ENCODE measurements at places on chromosomes 6 and 20. TPM values are rescaled to one million over a fixed set of nuclear protein-coding genes. Genes with fewer than 3 reads are reported as not detected.

- H3K27me3 ChIP-seq = no peaks in the 10 kb centered on the region
- H3K4me1 ChIP-seq = peaks cover 20% of the 10 kb centered on the region
- no peak overlapping the region for H3K4me3 ChIP-seq
- peak; percentile 83 for DNase-seq
- H3K27ac ChIP-seq = peak overlapping the region; percentile 58
- H3K36me3 ChIP-seq = no peaks in the 10 kb centered on the region
These were observed 262.9 kb downstream of the SOX4 start for GRCh38 chr6:21856456-21856825.

- H3K4me3 ChIP-seq = no peak overlapping the region
- peak; percentile 68 for DNase-seq
- no peak overlapping the region for H3K27ac ChIP-seq
- H3K27me3 ChIP-seq = no peaks in the 10 kb centered on the region
These were observed 10.5 kb downstream of the SYTL3 start for GRCh38 chr6:158660333-158660754.

- no peak overlapping the region for H3K27ac ChIP-seq
- no peak for DNase-seq
- H3K36me3 ChIP-seq = peaks cover 31% of the 10 kb centered on the region
These were observed 5.4 kb downstream of the SYS1 start for GRCh38 chr20:45368221-45368980.

DNA sequence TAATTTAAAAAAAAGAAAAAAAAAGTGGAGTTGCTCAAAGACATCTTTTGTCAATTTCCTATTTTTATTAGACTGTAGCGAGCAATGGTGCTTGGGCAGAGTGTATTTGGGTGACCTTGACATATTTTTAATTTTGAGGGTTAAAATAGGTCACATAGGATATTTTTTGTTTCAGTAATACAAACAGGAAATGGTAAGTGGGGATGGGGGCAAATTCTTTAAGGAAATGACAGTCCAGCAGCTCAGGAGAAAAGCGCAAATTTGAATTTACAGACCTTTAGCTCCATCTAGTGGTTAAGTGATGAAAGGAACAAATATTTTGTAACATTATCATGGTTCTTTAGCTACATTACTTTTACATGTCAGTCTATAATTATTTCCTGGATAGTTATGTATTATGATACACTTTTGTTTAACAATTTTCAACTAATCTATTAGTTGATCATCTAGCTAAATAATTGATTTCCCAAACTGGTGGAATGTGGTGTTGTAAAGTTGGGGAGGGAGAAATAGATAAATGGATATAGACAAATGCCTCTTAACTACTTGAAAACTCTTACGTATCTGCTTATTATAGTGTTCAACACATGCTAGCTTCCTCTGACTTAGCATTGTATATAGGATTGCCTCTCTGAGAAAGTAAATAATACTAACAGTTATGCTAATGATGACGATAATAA lies 10.0 kb downstream of the CITED2 start:
- H3K4me3 ChIP-seq = no peak overlapping the region
- no peaks in the 10 kb centered on the region for H3K36me3 ChIP-seq
- DNase-seq = peak; percentile 64
- peaks cover 7% of the 10 kb centered on the region for H3K4me1 ChIP-seq

- H3K36me3 ChIP-seq = no peaks in the 10 kb centered on the region
- H3K4me3 ChIP-seq = no peak overlapping the region
- DNase-seq = no peak
- H3K4me1 ChIP-seq = peaks cover 17% of the 10 kb centered on the region
- H3K27me3 ChIP-seq = no peaks in the 10 kb centered on the region
These were observed 221.5 kb downstream of the MYLK4 start for GRCh38 chr6:2529211-2529719.

GRCh38 chr6:45836438-45836824 lies 179.2 kb downstream of the CLIC5 start:
- DNase-seq = no peak
- H3K36me3 ChIP-seq = no peaks in the 10 kb centered on the region
- H3K4me3 ChIP-seq = no peak overlapping the region
- no peaks in the 10 kb centered on the region for H3K4me1 ChIP-seq
- no peaks in the 10 kb centered on the region for H3K27me3 ChIP-seq

- no peaks in the 10 kb centered on the region for H3K36me3 ChIP-seq
- DNase-seq = peak; percentile 45
- no peak overlapping the region for H3K27ac ChIP-seq
- no peak overlapping the region for H3K4me3 ChIP-seq
- peaks cover 15% of the 10 kb centered on the region for H3K4me1 ChIP-seq
These were observed 81.2 kb upstream of the HDAC2 start for GRCh38 chr6:114052141-114052540.

- no peak overlapping the region for H3K4me3 ChIP-seq
- no peaks in the 10 kb centered on the region for H3K27me3 ChIP-seq
- H3K27ac ChIP-seq = no peak overlapping the region
- no peaks in the 10 kb centered on the region for H3K4me1 ChIP-seq
These were observed 11.5 kb upstream of the FOXO3 start for GRCh38 chr6:108549241-108549640.

JPH2 gene
- total RNA-seq = 15.5 TPM

FGD2 gene
- 0.35 TPM for total RNA-seq

GPR6 gene
- not detected for total RNA-seq

CCR6 gene
- total RNA-seq = not detected
